ENCODE measurements at places on chromosomes 1 and 21.

- DNase-seq: peak; percentile 79
These were observed 37.5 kb upstream of the ANGPTL1 start for GRCh38 chr1:178908358-178908757.

GRCh38 chr1:9835758-9836631, 12.2 kb upstream of the CLSTN1 start:
- DNase-seq: peak; percentile 15

- DNase-seq: no peak
These were observed 80.9 kb downstream of the PCBP3 start for GRCh38 chr21:45724345-45724961.

- no peak for DNase-seq
These were observed 34.8 kb downstream of the C1orf198 start for GRCh38 chr1:230833511-230833910.

GRCh38 chr1:52037402-52037814, 3.8 kb upstream of the KTI12 start:
- peak; percentile 49 for DNase-seq

- no peak for DNase-seq
These were observed 5.5 kb upstream of the GBP1 start for GRCh38 chr1:89070509-89070908.

- DNase-seq: no peak
These were observed 37.7 kb upstream of the PTBP2 start for GRCh38 chr1:96683931-96684330.

DNA sequence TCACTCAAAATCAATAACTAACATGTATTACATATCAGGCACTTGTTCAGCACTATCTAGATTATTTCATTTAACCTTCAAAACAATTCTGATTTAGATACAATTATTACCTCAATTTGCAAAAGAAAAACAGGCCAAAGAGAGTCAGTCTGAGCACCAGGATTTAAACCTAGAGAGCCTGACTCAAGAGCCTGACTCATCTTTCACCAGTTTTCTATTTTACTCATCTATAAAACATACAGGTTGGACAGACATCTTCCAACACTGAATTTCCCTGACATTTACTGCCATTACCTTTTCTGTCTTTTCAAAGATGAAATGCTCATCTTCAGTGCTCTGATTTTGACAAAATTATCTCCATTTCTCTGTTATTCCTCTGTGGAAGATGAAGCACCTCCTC, 116.5 kb downstream of the MRPL39 start:
- no peak for DNase-seq

DNA sequence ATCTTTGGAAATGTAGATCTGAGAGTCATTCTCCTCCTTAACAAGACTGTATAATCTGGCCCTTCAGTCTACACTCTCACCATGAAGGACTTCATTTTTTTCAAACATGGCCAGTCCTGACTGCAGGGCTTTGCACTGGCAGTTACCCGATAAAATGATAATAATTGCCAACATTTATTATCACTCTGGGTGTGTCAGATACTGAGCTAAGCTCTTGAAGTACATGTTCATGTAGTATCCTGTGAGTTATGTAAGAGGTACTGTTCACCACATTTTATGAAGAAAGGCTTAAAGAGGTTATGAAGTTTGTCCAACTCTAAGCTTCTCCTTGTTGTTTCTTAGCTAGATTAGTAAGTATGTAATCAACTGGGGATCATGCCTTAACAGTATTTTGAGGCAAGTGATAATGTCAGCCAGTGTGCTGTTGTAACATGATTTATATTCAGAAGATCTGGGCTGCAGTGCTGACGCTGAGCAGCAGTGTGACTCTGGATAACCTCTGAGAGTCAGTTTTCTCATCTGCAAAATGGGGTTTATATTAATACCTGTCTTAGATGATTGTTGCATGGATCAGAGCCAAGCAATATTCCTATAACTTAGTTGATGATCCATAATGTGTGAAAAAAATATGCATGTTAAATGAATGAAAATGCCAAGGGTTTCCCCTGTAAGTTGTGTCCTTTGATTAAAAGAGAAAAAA, 42.1 kb upstream of the LEPR start:
- no peak for DNase-seq

- DNase-seq: no peak
These were observed 70.7 kb upstream of the ZNF644 start for GRCh38 chr1:91092503-91092902.

DNA sequence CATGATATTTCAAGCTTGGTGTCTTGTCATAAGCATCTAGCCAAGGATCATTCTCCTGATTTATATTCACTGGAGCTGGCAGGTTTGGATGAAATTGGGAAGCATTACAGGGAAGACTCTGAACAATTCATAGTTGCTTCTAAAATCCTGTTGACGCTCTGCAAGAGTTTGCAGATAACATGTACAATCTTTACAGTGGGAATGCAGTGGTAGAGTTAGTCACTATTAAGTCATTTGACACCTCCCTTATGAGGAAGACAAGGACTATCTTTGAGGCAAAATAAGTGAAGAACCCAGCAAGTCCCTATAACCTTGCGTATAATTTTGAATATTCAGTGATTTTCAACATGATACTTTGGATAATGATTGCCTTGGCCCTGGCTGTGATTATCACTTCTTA, 45.3 kb upstream of the CRB1 start:
- DNase-seq: no peak

- peak; percentile 35 for DNase-seq
These were observed 225.0 kb upstream of the PRMT6 start for GRCh38 chr1:106831511-106831910.

GRCh38 chr1:7975212-7975865, 13.8 kb downstream of the PARK7 start:
- DNase-seq: peak; percentile 81

- no peak for DNase-seq
These were observed 4.7 kb downstream of the MINDY1 start for GRCh38 chr1:151002051-151002450.

DNA sequence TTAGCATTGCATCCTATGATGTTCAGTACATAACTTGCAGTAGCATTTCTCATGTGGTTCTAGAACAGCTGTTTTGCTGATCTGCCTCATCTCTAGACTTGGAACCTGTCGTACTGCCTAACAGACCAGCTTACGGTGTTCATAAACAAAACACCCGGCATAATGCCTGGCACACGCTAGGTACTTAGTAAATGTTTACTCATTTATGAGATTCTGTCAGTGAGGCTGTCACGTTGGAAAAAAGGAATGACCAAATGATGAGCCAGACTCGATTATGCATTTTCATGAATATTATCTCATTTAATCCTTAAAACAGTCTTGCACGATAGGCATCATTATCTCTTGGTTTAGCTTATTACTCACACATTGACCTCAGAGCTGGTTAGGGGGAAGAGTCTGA, 46.4 kb downstream of the CACHD1 start:
- no peak for DNase-seq

DNA sequence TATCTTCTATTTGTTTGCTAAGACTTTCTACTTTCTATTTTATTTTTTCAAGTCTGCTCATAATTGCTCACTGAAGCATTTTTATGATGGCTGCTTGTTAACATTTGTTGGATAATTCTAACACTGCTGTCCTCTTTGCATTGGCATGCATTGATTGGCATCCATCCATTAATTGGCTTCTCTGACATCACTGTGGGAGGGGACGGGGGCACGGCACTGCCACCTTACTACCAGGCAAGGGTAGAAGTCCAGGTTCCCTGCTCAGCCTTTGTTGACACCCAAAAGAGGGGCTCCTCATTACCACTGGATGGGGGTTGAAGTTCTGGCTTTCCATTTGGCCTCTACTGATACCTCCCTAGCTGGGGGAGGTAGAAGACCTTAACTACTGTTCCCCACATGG, 11.5 kb upstream of the ABCG1 start:
- DNase-seq: no peak

- no peak for DNase-seq
These were observed 16.0 kb downstream of the ZBTB17 start for GRCh38 chr1:15959827-15960446.

- DNase-seq: peak; percentile 19
These were observed 1.8 kb downstream of the SH3GLB1 start for GRCh38 chr1:86706018-86706635.

DNA sequence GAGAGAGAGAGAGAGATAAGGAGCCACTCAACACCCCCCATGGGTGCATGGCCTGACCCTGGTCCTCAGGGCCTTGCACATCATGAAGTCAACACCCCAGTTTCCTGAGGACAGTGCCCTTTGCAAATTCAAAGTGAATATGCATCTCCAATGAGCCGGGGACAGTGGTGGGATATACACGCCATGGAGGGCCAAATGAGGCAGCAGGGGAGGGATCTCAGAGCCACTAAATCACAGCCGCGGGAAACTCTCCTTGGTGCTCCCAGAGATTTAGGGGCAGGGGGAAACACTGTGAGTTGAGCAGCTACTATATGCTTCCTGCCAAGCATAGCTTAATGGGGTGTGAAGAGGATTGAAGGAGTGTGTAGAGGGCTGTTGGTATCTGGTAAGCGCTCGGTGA, 35.5 kb downstream of the MATN1 start:
- no peak for DNase-seq

- DNase-seq: peak; percentile 45
These were observed 112.8 kb downstream of the C1orf21 start for GRCh38 chr1:184499616-184500015.

GRCh38 chr21:42040411-42041180, 30.4 kb upstream of the ZBTB21 start:
- peak; percentile 92 for DNase-seq

DNA sequence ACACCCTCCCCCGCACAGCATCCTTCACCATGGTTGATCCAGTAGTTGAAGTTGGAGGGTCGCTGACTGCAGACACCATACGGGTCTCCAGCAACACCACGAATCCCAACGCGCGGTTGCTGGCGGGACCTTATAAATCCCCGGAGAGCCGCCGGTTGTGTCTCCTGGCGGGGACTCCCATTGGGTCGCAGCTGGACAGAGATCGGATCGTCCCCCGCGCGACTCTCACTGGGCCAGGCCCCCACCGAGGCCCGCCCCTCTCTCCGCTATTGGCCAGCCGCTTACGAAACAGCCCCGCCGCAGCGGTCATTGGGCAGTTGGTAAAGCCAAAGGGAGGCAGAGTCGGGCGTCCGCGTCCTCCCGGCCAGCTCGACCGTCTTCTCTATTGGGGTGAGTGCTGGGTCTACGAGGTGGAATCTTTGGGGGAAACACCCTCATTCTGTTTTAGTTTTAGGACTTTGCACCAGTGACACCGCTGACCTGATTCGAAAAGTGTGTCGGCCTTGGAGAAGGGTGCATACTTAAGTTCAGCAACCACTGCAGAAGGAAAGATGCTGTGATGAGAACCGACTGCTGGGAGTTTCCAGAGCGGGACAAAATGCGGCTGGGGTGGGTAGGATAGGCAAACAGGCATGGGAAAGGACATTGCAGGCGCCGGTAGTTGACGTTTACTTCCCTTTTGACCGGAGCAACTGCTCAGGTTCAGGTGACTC, 27.4 kb downstream of the RABIF start:
- peak; percentile 97 for DNase-seq

DNA sequence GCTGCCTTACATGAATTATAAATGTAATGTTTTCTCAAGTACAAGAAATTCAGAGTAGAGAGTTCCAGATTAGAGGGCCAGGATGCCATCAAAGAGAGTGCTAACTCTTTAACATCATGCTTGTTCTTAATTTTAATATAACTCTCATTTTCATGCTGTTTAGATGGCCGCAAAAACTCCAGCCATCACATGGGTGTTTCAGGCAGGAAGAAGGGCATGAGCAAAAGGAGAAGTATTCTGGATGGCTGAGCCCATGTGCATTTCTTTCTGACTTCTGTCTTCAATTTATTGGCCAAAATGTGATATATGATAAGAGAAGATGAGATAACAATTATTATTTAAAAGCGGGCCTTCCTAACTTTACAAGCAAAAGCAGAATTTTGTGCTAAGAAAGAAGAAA, 1328.6 kb downstream of the MRPL39 start:
- DNase-seq: no peak

GRCh38 chr21:17523007-17523451, 10.2 kb downstream of the CXADR start:
- DNase-seq: no peak

- no peak for DNase-seq
These were observed 26.8 kb upstream of the TMEM52 start for GRCh38 chr1:1945782-1946393.

DNA sequence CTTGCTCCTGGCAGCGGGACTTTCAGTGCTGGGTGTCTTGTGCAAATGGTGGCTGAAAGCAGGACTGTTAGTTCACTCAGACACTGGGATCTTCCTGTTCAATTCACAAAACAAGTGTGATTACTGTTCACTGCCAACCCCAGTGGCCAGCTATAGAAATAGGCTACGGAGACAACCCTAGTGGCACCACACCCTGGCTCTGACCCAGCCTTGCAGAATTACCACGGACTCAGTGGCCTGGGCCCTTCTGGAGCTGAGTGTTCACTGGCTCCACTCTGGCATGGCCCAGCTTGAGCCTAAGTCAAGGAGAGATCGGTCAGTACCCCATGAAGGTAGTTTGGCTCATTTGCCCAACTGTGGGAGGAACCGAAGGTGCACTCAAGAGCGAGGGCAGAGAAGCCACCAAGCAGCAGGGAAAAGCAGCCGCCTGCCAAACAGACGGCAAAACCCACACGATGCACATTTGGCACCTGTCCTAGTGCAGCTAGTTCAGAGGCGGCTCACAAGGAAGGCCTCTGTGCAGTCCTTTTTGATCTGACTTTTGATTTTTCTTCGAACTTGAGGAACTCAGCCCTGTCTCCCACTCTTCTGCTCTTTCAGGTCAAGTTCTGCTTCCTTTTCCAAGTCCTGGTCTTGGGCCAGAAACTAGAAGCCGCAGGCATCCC, 5.9 kb downstream of the KIAA2013 start:
- DNase-seq: no peak

DNA sequence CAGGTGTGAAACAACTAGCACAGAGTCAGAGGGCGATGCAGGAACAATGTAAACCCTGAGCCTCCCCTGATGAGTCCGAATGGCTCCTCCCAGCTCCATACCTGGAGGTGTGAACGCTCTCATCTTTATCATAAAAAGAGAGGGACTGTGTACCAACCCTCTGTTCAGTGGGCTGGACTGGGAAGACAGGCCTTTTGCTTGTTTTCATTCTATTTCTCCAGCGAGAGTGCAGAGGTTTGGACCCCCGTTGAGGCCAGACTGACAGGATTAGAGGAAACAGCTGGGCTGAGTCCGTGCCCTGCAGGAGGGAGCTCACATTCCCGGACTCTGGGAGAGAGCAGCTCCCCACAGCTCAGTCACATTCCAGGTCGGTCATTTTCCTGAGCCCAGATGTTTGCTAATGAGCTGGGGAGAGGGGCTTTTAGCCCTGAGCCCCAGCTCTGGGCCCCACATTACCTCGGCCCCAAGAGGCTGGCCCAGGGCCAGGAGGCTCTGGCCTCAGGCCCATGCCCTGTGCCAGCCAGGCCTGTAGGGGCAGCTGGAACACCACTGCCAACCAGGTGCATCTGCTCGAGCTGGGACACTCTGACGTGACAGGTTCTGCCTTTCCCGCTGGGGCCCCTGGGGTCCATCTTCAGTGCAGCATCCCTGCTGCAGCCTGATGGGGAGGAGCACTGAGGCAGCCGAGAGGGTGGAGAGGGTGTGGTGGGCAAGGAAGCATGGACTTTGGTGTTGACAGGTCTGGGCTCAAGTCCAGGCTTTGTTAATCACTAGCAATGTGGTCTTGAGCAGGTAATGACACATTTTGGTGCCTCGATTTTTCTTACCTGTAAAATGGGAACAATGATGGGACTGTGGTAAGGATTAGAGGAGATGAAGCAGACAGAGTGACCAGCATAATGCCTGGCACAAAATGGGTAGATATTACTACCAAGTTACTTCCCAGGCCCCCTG, 3.5 kb upstream of the NBL1 start:
- DNase-seq: peak; percentile 60

All from adipocyte (in vitro differentiated cells).